ENCODE measurements at places on chromosomes 13 and 19.

DNA sequence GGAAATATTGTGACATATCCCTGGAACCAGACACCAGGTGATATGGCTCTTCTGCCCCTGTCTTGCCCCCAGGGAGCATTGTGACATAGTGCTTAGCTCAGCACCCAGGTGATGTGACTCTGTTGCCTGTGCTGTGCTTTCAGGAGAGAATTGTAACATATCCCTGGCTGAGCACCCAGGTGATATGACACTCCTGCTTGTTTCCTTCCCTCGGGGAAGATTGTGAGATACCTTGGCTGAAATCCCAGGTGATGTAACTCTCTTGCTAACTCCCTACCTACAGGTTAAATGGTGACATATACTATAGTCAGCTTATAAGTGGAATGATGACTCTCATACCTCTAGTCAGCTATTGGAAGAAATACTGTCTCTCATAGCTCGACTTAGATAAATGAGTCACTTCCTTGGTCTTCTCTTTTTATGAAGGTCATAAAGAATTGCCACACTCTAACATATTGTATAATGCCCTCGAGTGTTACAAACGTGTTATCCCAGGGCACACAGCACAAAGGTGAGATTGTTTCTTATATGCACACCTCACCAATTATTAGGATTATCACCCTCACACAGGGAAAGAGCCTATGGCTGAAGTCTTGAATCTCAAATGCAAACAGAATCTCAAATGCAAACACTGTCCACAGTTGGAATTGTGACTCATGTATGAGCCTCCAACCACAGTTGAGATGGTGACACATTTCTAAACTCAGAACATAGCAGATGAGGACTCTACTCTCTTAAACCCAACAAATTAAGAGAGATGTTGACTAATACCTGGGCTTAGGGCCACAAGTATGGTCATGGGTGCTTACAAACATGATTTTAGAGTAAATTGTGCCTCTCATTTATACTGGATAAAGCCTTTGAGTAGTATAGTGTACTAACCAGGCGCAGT, 32.7 kb upstream of the ZNF254 start:
- DNase-seq: no peak

GRCh38 chr13:49690133-49690994, 922 bp downstream of the EBPL start:
- no peak for DNase-seq

DNA sequence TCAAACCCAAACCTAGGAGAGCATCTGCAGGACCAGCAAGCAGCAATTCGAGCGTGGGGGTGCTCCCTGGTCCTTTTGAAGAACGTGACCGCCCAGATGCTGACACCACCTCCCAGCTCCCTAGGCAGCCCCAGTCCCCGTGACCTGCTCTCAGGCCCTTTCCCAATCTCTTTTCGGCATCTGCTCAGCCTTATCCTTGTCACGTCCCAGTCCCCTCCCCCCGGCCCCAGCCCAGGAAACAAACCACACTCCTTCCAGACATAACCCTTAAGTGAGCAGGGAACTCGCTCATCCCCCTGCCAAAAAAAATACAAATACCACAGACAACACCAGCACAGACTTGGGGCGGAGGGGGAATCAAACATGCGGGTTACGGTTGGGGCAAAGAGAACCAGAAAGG, 3.3 kb downstream of the MLLT1 start:
- no peak for DNase-seq

GRCh38 chr13:82593239-82593638, 1289.0 kb downstream of the SLITRK1 start:
- DNase-seq: no peak

Data from stimulated activated CD8-positive, alpha-beta memory T cell treated with anti-CD3 and anti-CD28 coated beads, Interleukin-4, amount 100 ng/mL, for 1 hour (primary cell).